ENCODE measurements at places on chromosomes 2 and 18.

DNA sequence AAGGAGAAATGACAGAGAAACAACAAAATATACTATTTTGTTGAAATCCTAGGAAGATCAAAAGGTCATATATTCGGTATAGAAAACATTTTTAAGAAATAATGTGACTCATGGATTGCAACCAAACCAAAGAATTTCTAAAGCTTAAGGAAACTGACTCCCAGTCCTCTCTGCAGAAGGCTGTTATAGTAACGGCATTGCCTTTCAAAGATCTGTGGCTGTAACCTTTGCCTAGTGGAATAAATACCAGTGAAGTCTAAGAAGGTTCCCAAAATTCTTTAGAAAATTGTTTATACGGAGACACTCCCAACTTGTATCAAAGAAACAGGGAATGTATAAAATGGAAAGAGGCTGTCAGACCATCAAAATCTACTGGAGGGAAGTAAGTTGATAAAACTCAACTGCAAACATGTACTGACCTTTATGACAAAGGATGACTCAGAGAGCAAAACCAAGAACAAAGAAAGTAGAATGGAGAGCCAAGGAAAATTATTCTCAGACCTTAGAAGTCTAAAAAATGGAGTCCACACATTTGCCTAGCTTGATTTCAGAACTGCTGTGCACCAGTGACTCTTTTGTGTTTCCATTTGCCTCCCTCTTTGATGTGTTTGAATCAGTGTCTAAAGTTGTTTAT is 48.6 kb upstream of the FSIP2 start:
- no peak for DNase-seq

- no peak for DNase-seq
Observed at GRCh38 chr18:58038063-58038462, 6.0 kb upstream of the NEDD4L start.

DNA sequence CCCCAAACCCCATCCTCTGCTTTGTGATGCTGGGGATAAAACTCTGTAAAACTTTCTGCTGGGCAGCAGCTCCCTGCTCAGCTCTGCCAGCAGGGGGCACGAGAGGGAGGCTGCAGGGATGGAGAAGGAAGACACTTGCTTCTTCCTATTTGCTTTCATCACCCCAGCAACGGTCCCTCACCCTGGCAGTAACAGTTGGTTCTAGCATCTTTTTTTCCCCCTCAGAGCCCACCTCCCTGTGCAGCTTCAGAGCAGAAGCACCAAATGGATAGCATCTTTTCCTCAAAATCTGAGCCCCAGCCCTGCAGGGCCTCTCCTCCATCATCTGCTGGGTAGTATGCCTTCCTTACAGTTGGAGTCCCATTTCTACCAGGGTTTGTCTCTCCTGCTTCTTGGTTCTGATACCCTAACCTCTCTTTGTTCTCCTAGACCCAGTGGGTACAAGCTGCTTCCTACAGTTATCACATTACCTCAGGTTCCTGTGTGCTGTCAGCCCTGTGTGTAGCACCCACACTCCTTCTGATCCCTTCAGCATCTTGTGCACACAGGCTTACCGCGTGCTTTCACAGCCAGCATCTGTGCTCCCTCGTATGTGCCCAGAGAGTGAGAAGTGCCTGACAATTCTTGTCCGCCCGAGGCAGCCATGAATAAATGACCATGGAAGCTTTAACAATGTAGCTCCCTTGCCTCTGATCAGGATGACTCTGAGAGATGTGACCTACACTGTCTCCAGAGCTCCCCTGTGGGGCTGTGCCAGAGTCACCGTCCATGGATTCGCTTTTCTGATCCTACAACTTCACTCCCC is 14.5 kb downstream of the CKAP2L start:
- DNase-seq, result peak; percentile 80

DNA sequence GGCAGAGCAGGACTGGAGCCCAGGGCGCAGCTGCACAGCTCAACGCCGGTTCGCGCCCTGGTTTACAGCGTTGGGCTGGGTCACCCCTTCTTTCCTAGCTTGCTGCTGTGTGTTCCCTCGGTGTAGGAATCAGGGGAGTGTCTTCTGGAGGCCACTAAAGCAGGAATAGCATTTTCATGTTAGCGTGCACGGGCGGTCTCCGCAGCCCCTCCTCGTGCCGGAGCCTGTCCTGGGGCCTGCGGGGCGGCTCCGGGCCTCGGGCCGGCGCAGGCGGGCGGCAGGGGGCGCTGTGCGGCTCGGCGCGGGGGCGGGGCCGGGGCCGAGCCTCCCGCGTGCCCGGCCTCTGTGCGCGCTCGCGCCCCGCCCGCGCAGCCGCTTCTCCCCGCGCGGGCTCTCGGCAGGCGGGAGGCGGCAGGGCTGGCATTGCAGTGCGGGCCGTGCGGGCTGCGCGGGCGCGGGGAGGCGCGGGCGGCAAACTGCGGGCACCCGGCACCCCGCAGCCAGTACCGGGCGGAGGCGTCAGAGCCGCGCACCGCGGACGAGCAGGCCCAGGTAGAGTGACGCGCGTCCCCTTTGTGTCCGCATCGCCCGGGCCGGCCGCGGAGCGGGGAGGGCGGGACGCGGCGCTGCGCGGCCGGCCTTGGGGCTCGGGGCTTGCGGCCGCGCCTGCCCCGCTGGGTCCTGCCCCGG is at the start of gene RNF144A:
RNF144A (plus strand) TSS at position 342 of the 690 bp plus-strand sequence. CDS start 79,515 bp downstream, outside the sequence.
- DNase-seq, result peak; percentile 75

- no peak for DNase-seq
Observed at GRCh38 chr2:144382849-144383248, 137.1 kb downstream of the ZEB2 start.

DNA sequence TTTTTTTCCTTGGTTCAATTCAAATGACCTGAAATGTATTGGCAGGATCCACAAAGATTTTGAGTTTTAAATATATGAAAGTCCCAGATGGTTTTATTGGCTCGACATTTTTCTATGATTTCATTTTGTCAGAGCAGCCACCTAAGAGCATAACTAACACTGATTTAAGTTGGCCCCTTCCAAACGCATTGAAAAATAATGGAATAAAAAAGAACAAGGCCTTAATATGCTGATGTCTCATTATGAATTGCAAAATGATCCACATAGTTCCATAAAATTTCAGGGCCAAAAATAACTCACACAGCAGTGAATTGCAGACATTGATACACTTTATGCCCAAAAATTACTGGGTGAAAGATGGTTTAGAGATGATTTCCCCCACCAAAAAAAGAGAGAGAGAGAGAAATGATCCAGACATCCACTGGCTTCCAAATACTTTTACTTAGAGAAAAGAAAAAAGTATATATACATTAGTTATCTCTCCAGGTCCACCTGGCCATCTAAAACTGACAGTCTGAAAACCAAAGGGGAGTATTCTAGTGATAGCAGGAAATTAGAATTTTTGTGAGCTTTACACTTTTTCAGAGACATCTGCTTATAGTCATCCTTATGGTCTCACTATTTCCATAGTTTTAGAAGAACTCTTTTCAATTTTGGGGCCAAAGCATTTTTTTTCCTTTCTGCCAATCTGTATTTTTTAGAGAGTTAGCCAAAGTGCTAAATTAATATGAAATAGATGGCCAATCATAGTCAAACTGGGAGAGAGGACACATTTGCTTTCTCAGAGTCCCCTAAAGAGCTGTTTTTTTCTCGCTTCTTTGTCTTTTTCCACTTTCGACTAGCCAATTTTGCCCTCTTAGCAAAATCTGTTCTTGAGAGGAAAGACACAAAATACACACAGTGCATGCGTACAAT is 213.5 kb upstream of the RND3 start:
- DNase-seq, result no peak

DNA sequence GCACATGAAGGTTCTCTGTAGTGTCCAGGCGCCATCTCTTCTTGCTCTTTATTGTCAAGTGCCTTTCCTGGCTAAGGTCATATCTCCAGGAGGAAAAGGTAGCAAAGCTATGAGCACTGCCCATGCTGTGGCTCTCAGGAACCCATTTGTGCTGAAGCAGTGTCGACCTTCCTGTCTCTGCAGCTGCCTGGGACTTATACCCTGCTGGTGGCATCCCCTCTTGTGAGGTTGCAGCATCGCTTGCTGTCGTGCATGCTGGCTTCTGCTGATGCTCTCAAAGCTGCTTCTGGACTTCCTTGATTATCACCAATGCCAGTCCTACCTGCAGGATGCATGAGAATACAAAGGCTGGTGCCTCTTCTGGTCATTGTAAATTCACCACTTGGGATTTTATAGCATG is 22.1 kb upstream of the PTPN2 start:
- DNase-seq, result no peak

- DNase-seq, result no peak
Observed at GRCh38 chr2:10768063-10768507, 44.5 kb downstream of the PDIA6 start.

DNA sequence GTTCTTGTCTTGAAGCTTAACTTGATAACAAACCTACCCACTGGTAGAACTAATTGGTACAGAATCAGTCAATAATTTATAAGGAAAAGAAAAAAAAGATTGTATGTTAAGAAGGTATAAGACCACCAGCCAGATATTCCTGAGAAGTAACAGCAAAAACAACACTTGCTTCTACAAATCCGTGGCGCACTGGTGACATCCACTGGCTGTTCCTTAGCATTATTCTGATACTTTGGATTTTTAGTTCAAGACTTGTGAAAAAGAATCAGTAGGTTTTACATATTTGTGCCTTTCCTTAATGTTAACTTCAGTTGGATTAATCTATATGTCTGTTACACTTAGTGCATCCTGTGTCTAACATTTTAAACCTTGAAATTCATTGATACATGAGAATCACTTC is 141.8 kb downstream of the GRB14 start:
- no peak for DNase-seq

DNA sequence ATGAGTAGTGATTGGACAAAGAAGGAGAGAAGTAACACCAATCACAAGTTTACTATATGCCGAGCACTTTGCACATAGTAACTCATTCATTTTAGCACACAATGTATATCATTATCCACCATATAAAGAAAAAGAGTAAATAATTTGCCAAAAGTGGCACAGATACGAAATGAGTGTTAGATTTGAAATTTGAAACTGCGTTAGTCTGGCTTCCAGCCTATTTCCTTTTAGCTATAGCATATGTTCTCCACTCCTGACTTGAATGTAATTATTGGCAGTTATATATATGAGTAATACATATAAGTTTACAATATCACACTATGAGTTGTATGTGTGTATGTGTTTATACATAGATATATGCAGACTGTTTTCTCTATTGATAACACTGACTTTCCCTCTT is 98.6 kb downstream of the NOL4 start:
- DNase-seq, result no peak

DNA sequence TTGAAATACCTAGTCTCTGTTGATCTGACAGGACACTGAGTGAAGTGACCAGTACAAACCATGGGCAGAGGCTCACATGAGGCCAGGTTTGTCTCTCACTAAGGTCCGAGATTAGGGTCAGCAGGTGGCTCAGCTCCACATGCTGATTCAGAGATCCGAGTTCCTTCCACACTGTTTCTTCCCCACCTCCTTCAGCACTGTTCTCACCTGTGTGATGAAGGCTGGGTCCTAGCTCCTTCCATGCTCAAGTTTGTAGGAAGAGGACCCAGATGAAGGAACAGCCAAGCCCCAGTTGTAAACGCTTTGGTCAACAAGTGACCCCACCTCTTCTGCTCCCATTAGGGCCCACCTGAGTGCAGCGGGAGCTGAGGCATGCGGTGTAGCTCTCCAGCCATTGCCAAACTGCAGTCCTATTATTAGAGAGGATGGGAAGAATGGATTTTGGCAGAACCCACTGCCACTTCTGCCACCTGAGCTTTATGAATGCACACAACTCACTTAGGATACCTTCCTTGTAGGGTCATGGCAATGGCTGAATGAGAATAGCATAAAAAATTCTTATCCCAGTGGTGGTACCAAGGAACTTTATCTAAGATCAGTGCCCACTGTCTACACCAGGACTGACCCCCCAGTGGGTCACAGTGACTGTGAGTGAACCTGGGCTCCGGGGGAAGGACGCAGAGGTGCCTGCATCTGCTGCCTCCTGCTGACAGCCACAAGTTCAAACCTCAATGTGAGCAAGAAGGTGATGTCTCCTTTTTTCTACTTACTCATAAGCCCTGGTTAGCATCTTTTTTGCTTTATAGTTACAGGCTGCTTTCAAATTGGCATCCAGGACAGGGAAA is 324.8 kb upstream of the HS6ST1 start:
- DNase-seq, result no peak

GRCh38 chr2:66435549-66435875 is 587 bp downstream of the MEIS1 start:
- DNase-seq, result no peak
